ENCODE measurements at places on chromosomes 4 and X. TPM values are rescaled to one million over a fixed set of nuclear protein-coding genes. Genes with fewer than 3 reads are reported as not detected.

Gene NIPAL1
- total RNA-seq = 3.0 TPM

Gene ABCG2
- total RNA-seq = not detected

DNA sequence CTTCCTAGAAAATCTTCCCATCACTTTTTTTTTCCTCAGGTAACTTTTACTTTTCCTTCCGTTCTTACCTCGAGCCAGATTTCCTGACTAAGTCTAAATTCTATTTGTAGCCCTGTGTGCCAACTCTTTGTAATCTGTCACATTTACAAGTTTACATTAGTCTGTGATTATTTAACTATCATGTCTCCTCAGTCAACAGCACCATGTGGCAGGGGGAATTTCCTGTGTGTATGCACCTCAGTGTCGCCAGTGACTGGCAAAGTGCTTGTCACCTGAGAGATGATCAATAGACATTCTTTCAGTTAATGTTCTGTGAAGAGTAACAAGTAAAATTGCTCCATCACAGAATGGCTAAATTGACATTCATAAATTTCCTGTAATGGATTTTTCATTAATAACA, 468.5 kb downstream of the PDGFC start:
- DNase-seq = no peak

Gene GSPT2
- total RNA-seq = 15.9 TPM

DNA sequence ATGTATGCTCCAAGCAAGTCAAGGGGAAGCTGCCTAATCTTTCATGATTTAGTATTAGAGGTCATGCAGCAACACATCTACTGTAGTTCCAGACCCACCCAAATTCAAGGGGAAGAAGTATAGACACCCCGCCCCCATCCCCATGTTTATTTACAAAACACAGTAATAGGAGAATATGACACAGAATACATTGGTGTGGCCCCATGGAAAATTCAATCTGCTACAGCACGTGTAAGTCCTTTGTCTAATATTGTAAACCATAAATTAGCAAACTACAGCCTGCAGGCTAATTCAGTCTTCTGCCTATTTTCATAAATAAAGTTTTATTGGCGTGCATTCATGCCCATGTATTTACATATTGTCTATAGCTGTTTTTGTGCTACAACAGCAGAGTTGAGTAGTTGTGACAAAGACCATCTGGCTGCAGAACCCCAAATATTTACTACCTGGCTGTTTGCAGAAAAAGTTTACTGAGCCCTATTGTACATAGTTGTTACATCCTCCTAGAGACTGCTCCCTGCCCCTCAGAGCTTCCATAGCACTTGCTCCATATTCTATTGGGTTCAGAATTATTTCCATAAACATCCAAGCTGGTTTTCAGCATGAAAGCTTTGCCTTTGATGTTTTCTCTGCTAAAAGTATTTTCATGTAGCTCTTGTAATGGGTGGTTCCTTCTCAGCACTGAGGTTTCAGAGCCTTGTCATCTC, 326.8 kb upstream of the CPEB2 start:
- DNase-seq = no peak

GRCh38 chr4:99648321-99648720, 9.3 kb downstream of the C4orf54 start:
- DNase-seq = no peak

- no peak for DNase-seq
Measured at GRCh38 chr4:26789208-26789607, 71.4 kb upstream of the STIM2 start.

GRCh38 chrX:121374471-121374870, 327.1 kb downstream of the GLUD2 start:
- no peak for DNase-seq

DNA sequence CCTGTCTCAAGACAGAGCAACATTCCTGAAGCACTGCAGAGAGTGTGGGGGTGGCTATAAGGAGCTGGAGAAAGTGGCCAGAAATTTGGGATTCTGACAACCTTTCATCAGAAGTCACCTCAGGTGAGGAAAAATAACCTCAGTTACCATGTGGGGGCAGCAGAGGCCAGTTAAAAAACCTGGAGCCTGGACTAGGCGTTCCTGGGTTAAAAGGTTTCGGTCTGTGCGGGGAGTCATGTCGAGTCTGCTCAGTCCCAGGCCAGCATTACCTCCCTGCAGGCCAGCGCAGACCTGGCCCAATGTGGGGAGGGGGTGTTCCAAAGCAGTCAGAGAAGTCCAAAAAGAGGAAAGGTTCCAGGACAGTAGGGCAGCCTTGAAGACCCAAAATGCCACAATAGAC, 10.9 kb upstream of the NALF2 start:
- peak; percentile 84 for DNase-seq

Gene ARHGEF6
- total RNA-seq = 2.6 TPM

GRCh38 chr4:8819473-8820177, 52.0 kb downstream of the HMX1 start:
- peak; percentile 53 for DNase-seq

GRCh38 chr4:96354036-96354712, 514.3 kb downstream of the PDHA2 start:
- DNase-seq = no peak

Gene TMSB15A
- total RNA-seq = not detected

DNA sequence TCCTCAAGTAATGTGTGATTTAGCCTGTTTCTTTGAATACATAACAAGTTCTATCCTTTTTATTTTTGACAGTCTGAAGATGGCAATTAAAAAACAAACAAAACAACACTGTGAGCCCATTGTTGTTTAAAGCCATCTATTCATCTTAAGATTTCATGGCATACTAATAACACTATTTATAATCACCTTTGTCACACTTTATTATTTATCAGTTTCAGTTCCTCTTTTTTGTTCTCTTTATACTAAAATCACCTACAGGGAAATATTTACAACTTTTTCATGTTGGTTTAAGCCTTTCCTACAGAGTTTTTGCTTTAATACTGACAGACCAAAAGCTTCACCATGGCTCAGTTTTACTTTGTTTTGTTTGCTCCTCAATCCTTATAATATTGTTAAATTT, 247.4 kb upstream of the CTSO start:
- DNase-seq = peak; percentile 46

DNA sequence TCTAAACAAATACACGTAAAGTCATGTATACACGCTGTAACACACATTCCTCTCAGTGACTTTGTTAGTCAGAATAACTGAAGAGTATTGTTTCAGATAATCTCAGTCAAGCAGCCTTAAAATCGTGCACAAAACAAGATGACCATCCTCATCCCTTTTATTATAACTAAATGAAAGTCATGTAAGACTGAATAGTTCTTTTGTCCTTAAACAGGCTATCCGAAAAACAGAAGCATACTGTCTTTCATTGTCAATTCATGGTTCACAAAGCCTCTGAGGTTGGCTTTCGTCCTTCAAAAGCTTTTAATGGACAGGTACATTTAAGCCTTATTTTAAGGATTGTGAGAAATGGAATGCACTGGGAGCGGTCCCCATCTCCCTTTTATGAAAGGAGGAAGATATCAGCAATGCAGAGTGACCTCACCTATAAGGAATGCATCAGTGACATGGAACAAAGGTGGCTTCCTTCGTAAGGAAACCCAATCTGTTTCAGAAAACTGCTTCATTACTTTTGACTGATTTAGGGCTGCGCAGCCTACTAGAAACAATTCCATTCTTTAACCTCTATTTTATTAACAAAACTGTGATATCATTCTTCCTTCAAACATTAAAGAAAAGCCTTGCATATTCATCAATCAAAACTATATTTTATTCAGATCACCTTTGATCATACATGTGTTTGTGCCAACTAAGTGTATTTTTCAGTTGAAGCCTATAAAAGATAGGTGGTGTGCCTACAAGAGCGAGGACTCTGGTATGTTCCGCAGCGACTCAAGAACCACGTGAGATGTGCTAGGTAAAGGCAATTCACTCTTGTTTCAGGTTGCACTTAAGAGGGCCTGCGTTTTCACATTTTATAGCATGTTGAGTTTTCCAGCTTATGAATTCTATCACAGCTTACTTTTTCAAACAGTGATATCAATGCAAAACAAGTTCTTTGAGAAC, 19.2 kb downstream of the SH3RF1 start:
- no peak for DNase-seq

GRCh38 chrX:149908308-149908707, 21.1 kb upstream of the HSFX4 start:
- DNase-seq = no peak

Gene GC
- total RNA-seq = not detected

Gene CENPI
- 13.5 TPM for total RNA-seq

DNA sequence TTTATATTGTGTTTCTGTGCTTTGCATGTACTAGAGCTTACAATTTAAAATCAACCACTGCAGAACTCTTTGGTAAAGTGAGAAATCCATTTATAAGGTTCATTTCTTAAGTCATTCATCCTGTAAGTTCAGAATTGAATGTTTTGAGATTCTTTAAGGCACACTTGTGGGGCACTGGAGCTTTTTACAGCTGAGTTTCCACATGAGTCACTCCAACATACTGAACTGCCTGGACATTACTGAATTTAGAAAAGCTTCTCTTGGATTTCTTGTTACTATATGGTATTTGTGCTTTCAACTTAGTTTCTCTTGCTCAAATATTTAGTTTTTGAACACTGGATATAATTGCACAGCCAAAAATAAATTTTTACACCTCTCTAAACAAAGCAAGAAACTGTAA, 226.3 kb downstream of the PACRGL start:
- DNase-seq = no peak

DNA sequence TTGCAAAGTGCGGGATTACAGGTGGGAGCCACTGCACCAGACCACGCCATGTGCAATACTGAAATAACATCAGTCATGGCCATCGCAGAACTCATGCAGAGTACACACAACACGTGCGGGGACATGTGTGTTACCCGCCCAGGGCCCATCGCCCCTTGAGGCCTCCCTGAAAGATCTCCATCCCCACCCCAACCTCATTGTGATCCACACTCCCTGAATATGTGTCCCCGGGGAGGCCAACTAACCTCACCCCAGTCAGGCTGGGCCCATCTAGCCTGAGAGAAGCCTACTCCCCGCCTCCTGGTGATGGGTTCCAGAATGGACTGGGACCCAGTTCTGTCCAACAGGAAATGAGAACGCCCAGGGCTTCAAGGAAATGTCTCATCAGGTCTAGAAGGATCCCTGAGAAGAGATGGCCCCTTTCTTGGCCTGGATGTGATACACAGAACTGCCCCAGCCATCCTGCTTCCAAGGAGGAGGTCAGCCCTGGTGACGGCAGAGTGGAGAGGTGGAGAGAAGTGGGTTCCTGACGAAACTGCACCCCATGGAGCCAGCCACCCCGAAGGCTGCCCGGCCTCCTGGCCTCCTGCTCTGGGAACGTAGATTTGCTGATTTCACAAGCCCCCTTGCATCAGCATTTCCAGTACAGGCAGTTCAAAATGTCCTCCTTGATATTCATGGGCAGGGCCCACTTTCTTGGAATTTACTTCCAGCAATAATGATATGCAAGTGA, 22.5 kb upstream of the CLDN24 start:
- no peak for DNase-seq

- no peak for DNase-seq
Measured at GRCh38 chr4:162151850-162152249, 11.9 kb downstream of the FSTL5 start.

DNA sequence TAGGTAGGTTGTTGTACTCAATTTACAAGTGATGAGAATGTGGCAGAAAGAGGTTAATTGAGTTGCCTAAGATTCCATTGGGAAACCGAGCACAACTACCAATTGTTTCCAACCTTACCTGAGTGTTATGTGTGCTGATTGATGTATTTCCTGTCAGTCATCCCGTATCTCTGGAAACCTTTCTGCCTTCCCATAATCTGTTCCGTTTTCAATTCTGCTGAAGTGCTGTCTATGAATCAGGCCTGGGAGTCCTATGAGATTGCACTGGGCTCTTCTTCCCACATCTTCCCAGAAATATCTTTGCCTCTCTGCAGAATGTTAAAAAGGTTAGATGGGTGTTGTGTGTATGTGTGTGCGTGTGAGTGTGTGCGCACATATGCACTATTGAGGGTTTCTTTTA, 229.5 kb upstream of the ANXA3 start:
- no peak for DNase-seq
